ENCODE measurements at places on chromosomes 4 and X.

DNA sequence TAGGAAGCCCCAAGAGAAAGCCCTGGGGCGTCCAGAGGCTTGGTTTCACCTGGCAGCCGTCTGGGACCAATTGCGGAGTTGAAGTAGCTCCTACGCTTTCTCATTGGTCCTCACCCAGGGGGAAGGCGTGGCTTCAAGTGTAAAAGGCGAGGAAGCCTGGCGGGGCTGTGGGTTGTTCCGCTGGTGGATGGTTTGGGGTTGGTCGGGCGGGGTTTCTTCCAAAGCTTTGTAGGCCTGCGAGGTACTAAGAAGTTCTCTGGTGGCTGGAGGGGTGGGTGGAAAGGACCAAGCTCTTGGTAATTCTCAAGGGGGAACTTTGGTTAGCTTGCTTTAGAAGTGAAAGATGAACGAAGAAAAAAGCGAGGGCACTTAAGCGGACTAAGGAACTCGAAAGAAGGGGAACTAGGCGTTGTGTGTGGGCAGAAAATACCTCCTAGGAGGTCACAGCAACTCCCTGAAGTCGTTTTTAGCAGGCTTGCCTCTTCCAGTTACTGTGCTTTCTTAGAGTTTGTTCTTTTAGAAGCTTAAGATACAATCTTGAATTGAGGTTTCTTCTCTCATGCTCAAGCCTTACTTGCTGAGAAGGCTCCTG is 36.6 kb downstream of the CCNG2 start:
- DNase-seq, result peak; percentile 64

DNA sequence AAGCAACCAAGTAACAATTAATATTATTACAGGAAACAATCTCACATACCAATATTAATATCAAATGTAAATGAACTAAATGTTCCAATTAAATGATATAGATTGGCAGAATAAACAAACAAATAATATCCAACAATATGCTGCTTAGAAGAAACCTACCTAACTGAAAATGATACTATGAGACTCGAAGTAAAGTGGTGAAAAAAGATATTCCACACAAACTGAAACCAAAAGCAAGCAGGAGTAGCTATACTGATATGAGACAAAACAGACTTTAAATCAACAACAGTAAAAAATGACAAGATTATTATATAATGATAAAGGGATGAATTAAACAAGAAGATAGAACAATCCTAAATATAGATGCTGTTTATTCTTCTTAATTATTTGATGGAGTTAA is 140.1 kb downstream of the SPANXN4 start:
- no peak for DNase-seq

GRCh38 chrX:14927401-14927800 is 54.2 kb downstream of the MOSPD2 start:
- no peak for DNase-seq

DNA sequence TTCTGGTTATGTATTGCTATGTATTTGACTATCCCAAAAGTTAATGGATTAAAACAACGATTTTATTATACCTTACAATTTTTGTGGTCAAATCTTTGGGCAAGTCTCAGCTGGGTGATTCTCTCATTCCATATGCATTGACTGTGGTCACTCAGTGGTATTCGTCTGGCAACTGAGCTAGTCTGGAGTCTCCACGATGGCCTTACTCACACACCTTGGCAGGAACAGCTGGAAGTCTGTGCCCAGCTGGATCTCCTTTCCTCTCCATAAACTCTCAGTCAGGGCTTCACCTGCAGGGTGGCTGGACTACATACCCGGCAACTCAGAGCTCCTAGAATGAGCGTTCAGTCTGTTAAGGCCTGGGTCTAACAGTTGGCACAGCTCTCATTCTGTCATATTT is 141.1 kb upstream of the WDFY3 start:
- DNase-seq, result no peak

DNA sequence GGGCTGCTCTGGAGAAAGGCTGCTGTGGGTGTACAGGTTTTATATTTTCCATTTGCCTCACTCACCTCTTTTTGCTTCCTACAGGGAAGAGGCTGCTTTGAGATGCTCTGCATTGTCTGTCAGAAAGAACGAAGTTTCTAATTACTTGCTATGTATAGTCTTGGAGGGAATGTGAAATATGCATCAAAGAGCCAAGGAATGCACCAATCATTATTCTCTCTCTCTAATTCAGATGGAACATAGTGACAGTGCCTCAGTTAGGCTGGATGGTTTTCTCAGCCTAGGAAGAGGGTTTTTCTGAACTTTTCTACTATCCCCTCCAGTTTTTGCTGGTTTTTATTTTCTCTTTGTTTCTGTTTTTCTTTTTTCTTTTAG is 106.8 kb upstream of the SLC4A4 start:
- DNase-seq, result no peak

DNA sequence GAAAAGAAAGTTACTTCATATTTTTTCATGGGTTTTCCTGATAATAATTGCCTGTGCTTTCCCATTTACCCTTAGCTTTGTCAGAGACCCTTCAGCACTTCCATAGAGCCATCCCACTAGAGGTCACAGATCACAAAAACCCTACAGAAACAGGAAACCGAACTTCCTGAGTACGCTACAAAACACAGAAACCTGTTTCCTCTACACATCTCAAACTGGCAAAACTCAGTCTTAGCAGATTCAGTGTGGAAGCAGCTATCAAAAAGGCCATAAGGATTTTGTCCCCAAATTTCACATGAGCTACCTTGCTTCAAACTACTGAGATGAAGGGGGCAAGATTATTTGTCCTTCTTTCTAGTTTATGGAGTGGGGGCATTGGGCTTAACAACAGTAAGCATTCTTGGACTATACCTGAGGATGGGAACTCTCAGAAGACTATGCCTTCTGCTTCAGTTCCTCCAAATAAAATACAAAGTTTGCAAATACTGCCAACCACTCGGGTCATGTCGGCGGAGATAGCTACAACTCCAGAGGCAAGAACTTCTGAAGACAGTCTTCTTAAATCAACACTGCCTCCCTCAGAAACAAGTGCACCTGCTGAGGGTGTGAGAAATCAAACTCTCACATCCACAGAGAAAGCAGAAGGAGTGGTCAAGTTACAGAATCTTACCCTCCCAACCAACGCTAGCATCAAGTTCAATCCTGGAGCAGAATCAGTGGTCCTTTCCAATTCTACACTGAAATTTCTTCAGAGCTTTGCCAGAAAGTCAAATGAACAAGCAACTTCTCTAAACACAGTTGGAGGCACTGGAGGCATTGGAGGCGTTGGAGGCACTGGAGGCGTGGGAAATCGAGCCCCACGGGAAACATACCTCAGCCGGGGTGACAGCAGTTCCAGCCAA is at the start of gene MMRN1:
Gene MMRN1 (plus strand): TSS at position 206 of the 902 bp plus-strand sequence. CDS start 118 bp downstream, at position 324.
- peak; percentile 23 for DNase-seq

DNA sequence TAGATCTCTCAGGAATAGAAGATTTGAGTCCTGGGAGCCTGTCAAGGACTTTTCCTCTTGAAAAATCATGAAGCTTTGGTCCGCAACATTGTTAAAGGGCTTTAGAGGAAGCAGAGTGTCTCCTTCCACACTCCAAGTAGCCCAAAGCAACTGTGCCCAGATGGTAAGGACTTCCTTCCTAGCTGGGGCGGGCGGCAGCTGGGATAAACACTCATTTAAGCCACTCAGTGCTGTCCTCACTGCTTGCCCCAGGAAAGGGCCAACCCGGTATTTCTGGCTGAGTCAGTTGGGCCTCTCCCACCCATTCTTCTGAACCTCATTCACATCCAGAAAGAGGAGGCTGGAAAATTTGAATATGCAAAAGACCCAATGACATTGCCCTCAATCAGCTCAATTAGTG is 144.3 kb downstream of the CHIC2 start:
- DNase-seq, result no peak

GRCh38 chr4:82678051-82678450 is 116.3 kb upstream of the TMEM150C start:
- no peak for DNase-seq

DNA sequence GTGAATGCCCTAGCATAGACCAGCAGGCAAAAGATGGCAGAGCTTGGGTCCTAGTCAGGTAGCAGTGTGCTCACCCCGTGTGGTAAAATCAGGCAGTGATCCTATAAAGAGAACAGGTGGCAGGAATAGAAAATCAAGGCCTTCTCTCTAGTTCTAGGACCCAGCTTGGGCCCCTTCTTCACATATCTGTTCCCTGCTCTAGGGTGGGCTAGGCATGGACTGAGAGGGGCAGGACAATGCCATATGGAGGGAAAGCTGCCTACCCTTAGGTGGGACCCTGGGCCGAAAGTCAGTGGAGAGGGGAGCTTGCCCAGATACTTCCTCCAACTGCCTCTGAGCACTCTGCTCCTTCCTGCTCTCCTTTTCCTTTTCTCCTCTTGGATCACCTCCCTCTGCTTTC is 117.4 kb upstream of the NALF2 start:
- DNase-seq, result no peak

DNA sequence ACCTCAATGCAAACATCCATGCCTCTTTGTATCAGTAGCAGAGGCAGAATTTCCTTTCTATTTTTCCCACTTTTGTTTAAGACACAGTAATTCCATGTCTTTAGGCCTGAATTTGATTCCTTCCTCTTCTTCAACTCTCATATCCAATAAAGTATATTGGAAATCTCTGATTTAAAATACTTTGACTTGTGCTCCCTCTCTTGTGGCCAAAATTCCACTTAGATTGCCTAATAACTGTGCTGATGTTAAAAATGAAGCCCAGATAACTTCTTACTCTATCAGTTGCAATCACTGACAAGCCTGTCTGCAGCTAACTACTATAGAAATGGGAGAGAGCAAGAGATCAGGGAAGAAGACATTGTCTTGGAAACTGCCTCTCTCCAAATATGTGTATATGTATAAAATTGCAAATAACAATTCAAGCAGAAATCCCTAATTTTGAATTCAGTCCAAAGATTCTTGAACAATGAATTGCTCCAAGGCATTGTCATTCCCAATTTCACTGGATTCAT is 163.5 kb upstream of the SPIN4 start:
- no peak for DNase-seq

DNA sequence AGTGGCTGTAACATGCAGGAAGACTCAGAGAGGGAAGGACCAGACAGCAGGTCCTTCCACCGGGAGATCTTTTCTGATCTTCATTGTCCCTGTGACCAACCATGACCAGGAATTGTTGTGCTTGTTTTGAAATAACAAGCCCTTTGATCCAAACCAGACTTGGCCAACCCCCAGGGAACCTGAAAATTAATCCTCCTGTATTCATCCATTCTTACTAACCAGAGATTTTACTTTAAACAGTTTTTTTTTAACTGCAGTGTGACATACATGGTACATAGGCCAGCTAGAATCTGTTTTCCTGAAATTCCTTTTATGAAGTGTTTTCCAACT is 4.0 kb downstream of the WFS1 start:
- DNase-seq, result no peak

GRCh38 chr4:14700544-14700943 is 301.7 kb upstream of the CPEB2 start:
- no peak for DNase-seq

- DNase-seq, result no peak
These were observed 67.6 kb downstream of the ARFIP1 start for GRCh38 chr4:152847376-152847775.

DNA sequence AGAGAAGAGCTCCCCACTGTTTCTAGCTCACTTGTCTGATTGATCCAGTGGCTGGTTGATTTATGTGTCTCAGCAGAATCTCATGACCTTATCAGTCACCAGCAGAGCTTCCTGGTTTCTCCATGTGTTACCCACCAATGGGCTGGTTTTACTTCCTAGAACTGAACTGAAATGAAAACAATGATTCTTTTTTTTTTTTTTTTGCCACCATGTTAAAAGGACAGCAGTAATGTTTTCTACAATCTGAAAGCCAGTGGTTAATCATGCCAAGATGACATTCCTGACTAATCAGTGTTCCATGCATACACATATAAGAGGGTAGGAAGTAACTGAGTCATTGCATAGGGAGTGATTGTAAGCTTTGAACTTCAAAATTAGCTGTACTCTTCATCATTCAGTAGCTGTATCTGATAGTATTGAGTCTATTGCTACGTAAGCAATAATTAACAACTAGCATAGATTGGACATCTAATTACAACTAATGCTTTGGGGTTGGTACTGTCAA is 67.7 kb downstream of the SLC4A4 start:
- no peak for DNase-seq

- no peak for DNase-seq
These were observed 48.5 kb downstream of the APOOL start for GRCh38 chrX:85052205-85052604.

- no peak for DNase-seq
These were observed 6.6 kb downstream of the PPM1K start for GRCh38 chr4:88277711-88278225.

DNA sequence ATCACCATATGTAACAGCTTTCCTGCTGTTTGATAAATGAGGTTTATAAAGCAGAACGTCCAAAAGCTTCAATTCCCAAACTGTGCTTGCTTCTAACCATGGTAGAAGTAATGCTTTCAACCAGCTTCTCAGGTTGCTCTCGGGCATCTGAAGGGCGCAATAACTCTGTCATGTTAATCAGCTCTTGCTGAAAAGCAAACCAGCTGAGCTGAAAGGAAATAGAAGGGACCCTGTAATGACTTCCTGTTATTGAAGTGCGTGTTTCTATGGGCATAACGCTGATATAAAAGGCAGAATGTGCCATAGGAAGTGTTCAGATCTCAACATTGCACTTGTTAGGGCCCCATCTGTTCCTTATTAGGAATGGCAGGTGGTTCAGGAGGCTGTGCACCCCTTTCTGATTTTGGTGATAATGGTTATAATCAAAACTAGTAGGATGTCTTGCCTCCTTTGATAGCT is 21.2 kb downstream of the HERC3 start:
- DNase-seq, result peak; percentile 43

- DNase-seq, result no peak
These were observed 74.2 kb downstream of the CLDN34 start for GRCh38 chrX:10041383-10041782.

GRCh38 chr4:79652232-79652631 is 244.2 kb upstream of the GK2 start:
- DNase-seq, result no peak

GRCh38 chrX:115533485-115533884 is 27.5 kb upstream of the PLS3 start:
- no peak for DNase-seq

GRCh38 chr4:170089668-170090351 is at the start of gene AADAT:
Gene AADAT (minus strand): TSS chr4:170089956. CDS start chr4:170089690, 266 bp downstream.
- peak; percentile 31 for DNase-seq

- peak; percentile 70 for DNase-seq
These were observed at the start of gene TSPAN6 for GRCh38 chrX:100636321-100636991. Gene TSPAN6 (minus strand): TSS chrX:100636806. CDS start chrX:100636694, 112 bp downstream.

DNA sequence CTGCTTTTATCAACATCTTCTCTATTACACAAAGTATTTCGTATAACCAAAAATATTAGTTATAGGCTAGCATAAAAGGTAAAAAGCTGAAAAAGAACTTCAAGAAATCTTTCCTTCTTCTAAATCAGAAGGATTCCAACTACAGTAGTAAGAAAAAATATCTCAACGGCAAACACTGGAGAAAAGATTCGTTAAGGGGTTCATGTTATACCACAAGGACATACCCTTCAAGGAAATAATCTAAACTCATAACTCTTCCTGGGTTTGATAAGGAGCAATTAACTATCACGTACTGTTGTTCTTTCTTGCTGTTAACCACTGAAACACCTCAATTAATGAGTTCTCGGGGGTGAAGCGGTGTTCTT is 1.5 kb downstream of the SMIM14 start:
- no peak for DNase-seq

GRCh38 chr4:6888506-6889071 is 21.0 kb upstream of the TBC1D14 start:
- DNase-seq, result no peak

GRCh38 chr4:25958110-25958509 is 44.1 kb downstream of the SMIM20 start:
- no peak for DNase-seq
